ENCODE measurements at places on chromosomes 2 and 18.

DNA sequence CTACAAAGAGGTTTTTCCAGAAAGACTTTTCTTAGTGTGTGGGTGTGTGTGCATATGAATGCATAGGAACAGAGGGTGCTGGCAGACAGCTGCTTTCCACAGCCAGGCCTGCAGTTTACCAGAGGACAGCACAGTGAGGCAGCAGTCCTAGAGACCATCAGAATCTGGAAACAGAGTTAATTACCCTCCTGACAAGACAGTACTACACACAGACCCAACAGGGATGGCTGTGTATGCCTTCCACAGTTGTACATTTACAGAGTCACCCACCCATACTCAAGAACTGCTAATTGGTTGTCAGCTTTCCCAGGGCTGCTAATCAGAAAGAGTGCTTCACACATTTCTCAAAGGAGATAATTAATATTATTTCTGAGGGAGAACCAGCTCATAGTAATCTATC is 104.7 kb downstream of the FEZ2 start:
- DNase-seq = no peak

DNA sequence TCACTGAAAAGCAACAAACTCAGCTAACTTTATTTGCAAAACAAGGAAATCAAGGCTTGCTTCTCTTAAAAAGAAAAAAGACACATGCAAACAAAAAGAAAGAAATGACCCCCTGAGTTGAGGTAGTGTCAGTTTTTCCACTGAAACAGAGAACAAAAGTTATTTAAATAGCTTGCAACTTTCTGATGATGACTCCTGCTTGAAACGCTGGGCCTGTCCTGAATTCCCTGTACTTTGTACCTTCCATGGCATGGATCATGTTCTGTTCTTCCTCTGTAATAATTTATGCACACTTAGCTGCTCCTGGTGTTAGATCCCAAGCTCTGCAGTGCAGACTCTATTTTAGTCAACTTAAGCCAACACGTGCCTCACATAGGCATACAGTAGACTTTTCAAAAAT is 84.0 kb downstream of the SKA1 start:
- DNase-seq = no peak

- DNase-seq = no peak
Measured at GRCh38 chr18:3388980-3389379, 61.0 kb upstream of the TGIF1 start.

DNA sequence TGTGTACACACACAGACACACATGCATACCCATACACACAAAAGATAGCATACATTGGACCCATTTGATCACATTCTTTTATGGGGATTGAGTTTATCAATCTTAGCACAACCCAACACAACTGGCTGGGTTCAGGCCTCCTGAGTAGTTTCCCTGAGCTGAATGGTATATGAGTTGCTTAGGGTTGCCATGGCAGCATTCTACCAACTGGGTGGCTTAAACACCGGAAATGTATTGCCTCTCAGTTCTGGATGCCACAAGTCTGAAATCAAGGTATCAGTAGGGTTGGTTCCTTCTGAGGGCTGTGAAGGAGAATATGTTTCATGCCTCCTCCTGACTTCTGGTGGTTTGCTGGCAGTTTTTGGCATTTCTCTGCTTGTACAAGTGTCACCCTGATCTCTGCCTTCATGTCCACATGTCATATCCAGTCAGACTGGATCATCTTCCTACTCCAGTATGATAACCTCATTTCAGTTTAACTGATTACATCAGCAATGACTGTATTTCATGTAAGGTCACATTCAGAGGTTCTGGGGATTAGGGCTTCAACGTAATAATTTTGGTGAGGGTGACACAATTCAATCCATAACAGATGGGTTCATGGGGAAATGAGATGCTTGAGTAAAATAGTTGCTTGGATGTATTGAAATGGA is 212.7 kb downstream of the KCNE4 start:
- no peak for DNase-seq

All from COR-L47 (cell line).